ENCODE measurements at places on chromosomes 3 and 15.

GRCh38 chr3:133527081-133527715 is 46.3 kb upstream of the CDV3 start:
- no peak for DNase-seq

DNA sequence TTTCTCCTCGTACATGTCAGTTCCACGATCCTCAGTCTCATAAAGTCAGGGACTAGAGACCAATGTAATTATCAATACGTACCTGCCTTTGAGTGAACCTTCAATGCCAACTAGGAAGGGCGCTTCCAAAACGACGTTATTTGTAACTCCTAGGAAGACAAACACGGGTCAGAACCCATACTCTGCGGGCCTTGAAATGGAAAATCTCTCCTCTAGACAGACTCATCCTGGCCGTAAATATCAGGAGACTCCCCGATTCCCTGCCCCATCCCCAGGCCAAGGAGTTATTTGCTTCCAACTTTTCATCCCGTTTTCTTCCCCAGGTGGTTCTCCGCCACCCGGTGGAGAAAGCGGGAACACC is 578 bp downstream of the OIP5 start:
- DNase-seq, result no peak

GRCh38 chr15:49645277-49645676 is 24.4 kb downstream of the DTWD1 start:
- no peak for DNase-seq

GRCh38 chr3:188052169-188053035 is 101.6 kb upstream of the LPP start:
- DNase-seq, result no peak

DNA sequence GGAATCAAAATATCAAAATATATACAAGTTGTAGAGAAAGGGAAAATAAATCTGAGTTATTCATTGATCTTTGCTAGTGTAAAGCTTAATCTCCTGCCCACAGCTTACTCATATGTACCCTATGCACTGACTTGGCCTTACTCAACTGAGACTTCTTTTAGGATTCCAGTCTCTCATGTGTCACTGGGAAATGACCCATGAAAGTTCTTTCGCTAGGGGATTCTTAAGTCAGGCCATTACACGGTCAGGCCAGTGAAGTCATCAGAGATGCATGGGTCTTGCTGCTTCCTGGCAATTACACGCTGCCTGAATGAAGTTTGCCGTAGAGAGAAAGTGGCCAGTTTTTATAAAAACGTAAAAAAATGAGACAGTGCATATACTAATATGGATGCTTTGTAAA is 20.7 kb upstream of the LPP start:
- DNase-seq, result no peak

DNA sequence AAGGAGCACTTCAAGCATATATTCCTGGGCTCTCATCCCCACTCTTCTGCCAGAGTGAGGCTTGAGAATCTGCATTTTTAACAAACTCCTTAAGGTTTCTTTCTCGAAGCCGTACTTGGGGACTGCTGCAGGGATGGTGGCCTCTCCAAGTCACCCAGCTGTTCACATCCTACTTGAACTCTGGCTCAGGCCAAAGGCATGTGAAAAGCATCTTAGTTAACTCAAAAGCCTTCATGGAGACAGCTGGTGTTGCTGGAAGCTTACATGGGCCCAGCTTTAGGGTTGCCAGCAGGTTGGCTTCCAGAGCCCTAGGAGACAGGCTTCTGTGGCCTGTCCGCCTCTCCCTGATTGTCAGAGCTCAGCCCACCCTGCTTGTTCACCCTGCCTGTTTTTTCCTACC is 139.2 kb downstream of the THSD4 start:
- no peak for DNase-seq

GRCh38 chr3:133927540-133928066 is 31.9 kb upstream of the RAB6B start:
- DNase-seq, result no peak

- DNase-seq, result no peak
Observed at GRCh38 chr3:10519236-10519635, 13.8 kb upstream of the ATP2B2 start.

DNA sequence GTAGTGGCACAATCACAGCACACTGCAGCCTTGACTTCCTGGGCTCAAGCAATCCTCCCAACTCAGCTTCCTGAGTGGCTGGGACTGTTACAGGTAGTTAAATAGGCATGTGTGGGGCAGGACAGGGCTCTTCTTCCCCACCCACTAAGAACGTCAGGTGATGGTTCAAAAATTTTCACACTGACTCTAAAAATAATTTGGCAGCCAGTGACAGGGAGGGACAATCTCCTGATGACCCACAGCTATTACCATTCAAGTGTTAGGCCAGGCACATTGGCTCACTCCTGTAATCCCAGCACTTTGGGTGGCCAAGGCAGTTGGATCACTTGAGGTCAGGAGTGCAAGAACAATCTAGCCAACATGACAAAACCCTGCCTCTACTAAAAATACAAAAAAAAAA is 12.2 kb upstream of the TRMT10C start:
- no peak for DNase-seq

DNA sequence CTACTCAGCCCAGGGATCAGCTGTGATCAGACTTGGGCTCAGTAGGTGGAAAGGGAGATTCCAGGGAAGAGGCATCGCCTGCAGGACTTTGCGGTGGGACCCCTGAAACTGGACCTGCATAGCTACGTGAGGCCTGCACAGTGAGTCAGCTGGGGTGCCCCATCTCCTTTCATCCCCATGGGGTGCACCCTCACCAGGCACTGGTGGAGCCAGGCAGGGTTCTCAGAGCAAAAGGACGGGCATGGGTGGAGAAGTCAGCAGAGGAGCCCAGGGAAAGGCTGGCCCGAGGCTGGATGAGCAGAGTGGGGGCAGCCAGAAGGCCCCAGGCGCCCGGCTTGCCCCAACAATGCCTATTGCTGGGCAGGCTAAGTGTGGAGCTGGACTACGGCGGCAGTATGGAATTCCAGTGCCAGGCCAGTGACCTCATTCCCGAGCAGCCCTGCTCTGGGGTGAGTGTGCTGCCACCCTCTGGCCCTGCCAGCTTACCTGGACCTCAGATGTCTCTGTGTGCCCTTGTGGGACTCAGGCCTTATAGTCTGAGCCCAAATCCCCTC is 19.7 kb downstream of the ACAA1 start:
- no peak for DNase-seq

- no peak for DNase-seq
Observed at GRCh38 chr3:153437666-153438065, 275.6 kb downstream of the RAP2B start.

GRCh38 chr15:73981761-73982221 is 10.3 kb downstream of the STOML1 start:
- no peak for DNase-seq

DNA sequence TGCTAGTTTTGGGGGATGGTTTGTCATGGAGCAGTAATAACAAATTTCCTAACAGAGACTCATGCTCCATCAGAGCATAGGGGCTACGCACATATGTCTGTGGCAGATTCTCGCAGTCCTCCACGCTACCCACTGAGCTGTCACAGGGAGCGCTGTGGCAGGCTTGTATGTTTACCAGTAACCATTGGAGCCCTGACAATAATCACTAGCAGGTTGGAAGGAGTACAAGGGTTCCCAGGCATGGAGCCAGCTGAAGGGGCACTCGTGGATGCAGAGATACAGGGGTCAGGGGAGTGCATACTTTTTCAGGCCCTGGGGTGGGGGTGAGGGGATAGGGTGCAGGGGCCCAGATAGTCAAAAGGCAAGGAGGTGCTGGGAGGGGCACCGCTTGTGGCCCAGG is 7.9 kb upstream of the GP9 start:
- DNase-seq, result peak; percentile 35

DNA sequence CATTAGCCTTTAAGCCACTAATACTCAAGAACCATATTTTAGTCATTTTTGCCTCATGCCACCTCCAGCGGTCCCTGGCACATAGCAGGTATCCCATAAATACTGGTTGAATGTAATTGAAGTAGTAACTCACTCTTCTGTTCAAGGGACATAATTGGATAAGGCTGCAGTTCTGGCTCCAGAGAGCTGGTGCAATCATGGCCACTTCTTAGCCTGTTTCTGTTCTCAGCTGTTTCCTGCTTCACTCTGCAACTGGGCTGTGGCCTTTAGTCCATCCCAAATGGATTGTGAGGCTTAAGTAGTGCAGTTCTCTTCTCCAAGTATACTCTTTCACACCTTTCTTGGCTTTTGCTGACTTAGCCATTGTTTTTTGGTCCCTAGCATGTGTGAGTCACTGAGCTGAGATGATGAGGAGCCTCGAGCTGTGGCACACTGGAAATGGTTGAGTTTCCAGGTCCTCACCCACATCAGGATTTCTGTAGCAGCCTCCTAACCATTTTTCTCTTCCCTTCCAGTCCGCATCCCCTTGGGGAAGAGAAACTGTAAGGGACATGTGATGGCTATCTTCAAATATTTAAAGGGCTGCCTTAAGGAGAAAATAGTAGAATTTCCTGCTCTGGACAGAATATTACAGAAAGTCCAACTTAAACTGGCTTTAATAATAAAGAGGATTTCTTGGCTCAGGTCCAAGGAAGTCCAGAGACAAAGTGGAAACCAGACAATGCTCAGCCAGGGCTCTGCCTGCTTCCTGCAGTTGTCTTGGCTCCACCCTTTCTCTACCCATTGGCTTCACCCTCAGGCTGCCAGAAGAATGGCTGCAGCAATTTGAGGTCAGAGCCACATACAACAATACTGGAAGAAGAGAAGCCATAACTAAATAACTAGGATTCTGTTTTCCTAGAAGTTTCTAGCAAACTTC is 305.4 kb upstream of the ROPN1 start:
- peak; percentile 42 for DNase-seq

GRCh38 chr3:186519021-186519658 is 25.0 kb downstream of the CRYGS start:
- no peak for DNase-seq

DNA sequence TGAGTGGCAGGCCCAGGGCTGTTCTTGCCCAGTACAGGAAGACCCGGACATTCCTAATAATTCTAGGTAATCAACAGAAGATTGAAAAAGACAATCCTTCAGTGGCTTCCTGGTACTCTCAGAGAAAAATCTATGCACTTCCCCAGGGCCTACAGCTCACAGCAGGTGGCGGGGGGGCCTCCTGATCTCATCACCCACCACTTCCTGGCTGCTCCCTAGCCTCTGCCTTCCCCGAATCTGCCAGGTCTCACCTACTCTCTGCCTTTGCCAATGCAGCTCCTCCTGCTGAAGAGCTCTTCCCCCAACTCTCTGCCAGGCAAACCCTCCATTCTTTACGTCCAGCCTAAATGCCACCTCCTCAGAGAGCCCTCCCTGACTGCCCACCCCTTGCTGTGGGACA is 37.5 kb downstream of the EHD4 start:
- no peak for DNase-seq

DNA sequence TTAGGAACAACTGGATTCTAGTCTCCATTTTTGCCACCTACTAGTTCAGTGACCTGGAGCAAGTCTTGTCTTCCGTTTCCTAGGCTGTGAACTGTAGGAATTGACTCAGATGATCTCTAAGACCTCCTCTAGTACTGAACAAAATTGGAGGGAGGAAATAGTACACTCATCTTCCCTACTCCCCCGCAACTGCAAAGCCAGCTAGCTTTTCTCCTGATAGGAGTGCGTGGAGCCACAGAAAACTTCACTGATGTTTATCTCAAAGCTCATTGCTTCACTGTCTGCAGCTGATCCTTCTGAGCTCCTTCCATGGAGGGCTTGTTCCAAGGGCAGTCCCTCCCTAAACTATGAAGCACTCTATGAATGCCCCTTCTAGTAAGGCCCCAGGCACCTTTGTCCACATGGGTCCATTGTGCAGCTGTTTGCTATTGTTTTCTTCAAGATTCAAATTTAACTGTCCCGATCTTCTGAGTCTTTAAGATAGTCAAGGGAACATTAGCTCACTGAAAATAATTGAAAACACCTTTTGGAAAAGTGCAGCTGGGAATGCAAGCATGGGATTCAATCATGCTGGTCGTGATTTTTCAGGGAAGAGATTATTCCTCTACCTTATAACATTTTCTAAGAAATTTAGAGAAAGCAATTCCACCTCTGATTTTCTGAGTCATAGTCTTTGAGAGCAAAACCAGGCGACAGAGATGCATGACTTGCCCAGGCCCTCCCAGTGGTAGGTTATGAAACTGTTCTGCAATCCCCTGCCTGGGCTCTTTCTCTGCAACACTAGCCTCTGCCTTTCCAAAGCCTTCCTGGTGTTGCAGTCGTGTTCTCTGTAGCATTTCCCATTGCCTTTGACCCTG is 24.3 kb downstream of the FILIP1L start:
- no peak for DNase-seq

DNA sequence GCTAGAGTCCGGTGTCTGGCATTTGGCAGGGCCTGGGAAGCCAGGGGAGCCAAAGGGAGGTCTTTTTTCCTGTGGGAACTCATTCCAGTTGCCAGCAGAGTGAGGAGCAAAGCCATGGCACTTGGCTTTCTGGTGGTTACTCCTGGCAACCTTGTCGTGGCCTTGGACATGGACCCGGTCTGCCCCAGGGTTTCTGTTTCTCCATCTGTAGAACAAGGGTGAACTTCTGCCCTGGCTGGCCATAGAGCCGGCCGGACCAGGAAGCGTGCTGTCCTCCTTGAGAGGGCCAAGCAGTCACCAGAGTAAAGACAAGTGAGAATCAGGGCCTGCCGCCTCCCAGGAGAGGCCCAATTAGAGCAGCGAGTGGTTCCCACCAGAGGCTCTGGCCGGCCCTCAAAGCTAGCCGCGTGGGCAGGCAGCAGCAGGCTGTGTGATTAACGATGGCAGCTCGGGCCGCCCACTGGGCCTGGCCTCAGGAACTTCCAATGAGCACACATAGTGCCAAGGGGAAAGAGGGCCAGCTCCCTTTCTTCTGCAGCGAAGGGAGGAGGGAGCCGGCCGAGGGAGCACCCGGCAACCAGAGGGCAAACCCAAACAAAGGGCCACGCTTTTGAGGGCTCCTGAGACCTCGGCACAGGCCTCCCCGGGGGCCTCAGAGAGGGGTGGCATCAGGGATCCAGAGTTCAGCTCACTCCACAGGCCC is 29.1 kb upstream of the ELP6 start:
- DNase-seq, result no peak

DNA sequence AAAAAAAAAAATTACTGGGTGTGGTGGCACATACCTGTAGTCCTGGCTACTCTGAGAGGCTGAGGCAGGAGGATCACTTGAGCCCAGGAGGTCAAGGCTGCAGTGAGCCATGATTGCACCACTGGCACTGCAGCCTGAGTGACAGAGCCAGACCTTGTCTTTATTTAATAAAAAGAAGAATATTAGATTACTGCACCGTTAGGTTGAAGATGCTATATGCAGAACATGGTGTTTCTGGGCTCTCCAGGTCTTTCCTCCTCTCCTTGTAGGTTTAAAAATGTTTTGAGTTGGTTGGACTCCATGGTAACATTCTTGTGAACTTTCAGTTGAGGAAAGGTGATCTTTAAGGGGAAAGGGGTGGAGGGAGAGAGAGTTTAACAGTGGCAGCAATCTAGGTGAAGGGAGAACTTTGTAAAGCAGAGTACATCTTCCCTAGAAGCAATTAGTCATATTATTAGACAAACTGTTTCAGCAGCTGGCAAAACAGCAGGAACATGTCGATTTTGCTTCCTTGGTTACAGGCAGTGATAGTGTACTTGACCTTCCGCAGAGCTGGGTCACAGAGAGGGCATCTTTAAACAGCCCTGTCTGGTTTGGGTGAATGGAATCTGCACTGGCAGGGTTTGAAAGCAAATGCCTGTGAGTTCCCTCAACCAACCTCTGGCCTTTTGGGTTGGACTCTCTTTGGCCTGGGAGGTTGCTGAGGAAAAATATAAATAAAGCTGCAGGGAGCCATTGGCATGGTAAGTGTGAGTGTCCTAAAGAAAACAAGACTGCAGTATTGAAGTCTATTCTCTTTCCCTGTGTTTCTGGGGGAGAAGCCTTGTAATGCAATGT is 42.8 kb downstream of the NR2C2 start:
- DNase-seq, result peak; percentile 46

Measured in NCI-H2029 treated with DMSO at 0.1 percent for 48 hours (cell line).